ENCODE measurements at places on chromosomes 16 and 17. TPM values are rescaled to one million over a fixed set of nuclear protein-coding genes. Genes with fewer than 3 reads are reported as not detected.

The PRR35 gene
- total RNA-seq = not detected

The LRRC46 gene
- 0.29 TPM for total RNA-seq

The MAPT gene
- under 0.01 TPM for total RNA-seq

The SLC52A1 gene
- total RNA-seq = 0.33 TPM

The C1QBP gene
- total RNA-seq = 227 TPM

The ANKRD40CL gene
- total RNA-seq = not detected

The KATNIP gene
- 27.8 TPM for total RNA-seq

The PVALEF gene
- not detected for total RNA-seq

The SUZ12 gene
- 31.3 TPM for total RNA-seq

The CMTM2 gene
- total RNA-seq = not detected

The NEK8 gene
- total RNA-seq = 1.5 TPM

The ARHGDIG gene
- 0.57 TPM for total RNA-seq

The KRTAP4-7 gene
- not detected for total RNA-seq

The DUS2 gene
- 17.8 TPM for total RNA-seq

The TANC2 gene
- total RNA-seq = 36.3 TPM

The QRICH2 gene
- total RNA-seq = 3.2 TPM

The GLIS2 gene
- 2.0 TPM for total RNA-seq

The SLC16A5 gene
- total RNA-seq = 23.8 TPM

The ZNF205 gene
- 35.3 TPM for total RNA-seq

The FADS6 gene
- total RNA-seq = not detected

The PIPOX gene
- 2.8 TPM for total RNA-seq

The VMP1 gene
- 267 TPM for total RNA-seq

All from vein endothelial cell (primary cell).